Inflammatory macrophage treated with lipopolysaccharide for 1 hour (primary cell): ENCODE measurements at places on chromosomes 2 and 18.
A peak's percentile ranks its signal among the peaks of the same experiment; 100 is the strongest.

GRCh38 chr2:129011466-129012061, 692.9 kb upstream of the HS6ST1 start:
- DNase-seq, result no peak

- no peak for DNase-seq
Measured at GRCh38 chr2:230430957-230431910, 15.2 kb downstream of the SP100 start.

- DNase-seq, result no peak
Measured at GRCh38 chr2:33984131-33984530, 385.0 kb upstream of the FAM98A start.

DNA sequence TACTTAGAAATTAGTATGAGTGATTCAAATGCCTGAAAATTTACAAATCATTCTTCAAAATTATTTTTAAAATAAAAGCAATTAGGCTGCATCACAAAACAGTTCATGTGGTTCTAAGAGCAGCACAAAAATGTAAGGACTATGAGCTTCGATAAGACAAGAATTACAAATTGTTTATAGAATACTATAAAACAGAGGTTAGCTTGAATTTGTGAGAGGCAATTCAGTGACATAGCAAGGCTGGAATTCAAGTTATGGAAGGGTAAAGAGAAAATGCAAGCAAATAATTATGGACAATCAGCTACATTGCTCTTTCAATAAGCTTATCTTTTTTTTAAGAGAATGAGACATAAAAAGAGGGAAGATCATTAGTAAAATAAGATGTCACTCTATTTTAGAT, 7.1 kb upstream of the XIRP2 start:
- no peak for DNase-seq

DNA sequence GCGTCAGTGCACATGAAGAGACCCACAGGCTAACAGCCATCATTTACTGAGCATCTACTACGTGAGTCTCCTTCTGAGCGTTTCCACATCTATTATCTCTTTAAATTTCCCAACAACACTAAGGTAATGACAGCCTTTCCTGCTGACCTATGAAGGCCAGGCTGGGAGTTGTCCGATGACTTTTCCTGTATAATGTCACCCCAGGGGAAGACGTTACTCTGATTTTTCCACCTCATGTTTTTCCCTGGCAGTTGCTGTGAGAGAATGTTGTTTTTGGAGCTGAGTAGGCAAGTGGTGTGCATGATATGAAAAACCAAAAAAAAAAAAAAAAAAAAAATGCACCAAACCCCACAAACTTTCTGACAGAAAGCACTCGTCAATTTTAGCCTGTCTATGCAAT, 207.6 kb downstream of the SLC8A1 start:
- DNase-seq, result no peak

GRCh38 chr18:73805991-73806390, 341.6 kb downstream of the FBXO15 start:
- DNase-seq, result no peak

DNA sequence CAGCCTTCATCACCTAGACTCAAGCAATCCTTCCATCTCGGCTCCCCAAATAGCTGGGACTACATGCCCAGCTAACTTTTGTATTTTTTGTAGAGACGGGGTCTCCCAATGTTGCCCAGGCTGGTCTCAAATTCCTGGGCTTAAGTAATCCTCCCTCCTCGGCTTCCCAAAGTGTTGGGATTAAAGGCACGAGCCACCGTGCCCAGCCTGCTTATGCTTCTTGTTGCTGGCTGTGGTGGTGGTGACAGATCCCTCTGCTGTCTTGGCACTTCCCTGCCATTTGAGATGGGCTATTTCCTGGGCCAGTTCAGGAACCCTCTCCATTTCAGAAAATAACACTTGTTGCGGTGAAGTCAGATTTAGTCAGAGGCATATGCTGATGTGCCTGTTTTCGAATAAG, 28.8 kb downstream of the GATA6 start:
- DNase-seq, result no peak

GRCh38 chr18:7201096-7201495, 29.8 kb upstream of the LRRC30 start:
- no peak for DNase-seq

GRCh38 chr18:31685097-31686082, 1.0 kb upstream of the B4GALT6 start:
- peak; percentile 75 for DNase-seq

DNA sequence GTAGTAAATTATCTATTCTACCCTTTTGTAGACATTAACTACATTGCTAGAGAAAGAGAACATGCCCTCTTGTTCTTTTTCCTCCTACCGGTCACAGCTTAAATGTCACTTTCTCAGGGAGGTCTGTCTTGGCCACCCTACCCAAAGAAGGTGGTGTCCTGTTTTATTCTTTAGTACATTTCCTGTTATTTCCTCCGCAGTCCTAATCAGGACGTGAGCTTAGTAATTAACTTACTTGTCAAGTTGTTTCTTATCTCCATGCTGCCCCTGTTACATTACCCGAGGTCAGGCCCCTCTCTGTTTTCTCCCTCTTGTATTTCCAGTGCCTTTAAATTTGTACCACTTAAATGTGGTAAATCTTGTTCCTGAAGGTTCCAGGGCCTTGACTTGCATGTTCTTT, 73.7 kb upstream of the RMDN2 start:
- DNase-seq, result no peak

DNA sequence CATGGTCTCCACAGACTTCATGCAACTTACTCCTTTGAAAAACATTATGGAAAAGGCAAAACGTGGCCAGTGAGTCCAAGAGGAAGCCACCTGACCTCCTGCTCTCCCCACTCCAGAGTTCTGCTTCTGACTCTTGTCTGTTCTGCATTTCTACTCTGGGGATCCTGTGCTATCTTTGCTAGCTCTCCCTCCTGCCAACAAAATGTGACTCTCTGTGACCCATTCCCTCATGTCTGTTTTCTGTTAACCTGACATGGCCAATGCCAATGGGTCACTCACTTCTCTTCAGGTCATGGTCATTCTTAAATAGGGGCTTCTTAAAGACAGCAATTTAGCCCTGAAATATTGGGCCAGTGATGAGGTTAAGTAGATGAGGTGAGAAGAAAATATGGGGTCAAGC, 210.3 kb downstream of the CDH20 start:
- no peak for DNase-seq

GRCh38 chr2:127576433-127577207, 41.1 kb downstream of the MYO7B start:
- DNase-seq, result no peak

- DNase-seq, result no peak
Measured at GRCh38 chr2:196288006-196288538, 116.7 kb upstream of the STK17B start.

- no peak for DNase-seq
Measured at GRCh38 chr2:211946960-211947359, 591.6 kb downstream of the ERBB4 start.

DNA sequence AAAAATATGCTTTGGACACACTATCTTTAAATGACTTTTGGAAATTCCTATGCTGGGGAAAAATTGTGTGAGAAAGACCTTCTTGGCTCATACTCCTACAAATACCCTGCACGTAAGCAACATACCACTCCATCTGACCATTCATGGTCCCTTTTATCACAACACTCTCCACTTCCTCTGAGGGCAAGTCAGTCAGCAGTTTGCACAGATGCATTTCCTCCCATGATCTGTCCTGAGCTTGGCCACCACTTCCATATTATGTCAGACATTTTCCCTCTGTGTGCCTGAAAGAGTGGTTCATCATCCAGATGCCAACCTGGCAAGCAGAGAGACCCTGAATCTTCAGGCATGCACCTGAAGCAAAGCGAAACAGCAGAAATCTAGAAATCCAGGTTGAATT, 16.1 kb upstream of the REG3G start:
- DNase-seq, result no peak

DNA sequence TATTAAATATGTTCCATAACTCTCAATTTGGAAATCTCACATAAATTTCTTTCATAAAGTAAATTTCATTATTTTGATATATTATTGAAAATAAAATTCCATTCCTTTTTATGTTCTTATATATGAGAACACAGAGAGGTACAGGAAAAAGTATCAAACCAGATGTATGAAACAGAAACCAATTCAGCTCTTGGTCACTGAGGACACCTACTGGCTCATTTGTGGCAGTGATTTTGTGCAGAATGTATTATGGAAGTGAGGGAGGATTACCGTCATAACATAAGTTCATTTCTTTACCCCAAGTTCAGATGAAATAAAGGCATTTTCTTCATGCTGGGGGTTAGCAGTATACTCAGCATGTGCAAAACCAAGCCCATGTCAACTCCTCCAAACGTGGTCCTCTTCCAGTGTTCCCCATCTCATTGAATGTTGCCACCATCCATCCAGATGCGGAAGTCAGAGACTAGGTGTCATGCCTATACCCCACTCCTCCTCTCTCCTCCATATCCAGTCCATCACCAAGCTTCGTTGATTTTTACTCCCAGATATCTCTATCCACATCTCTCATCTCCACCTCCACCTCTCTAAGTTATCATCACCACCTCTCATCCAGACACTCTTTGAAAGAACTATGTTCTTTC, 41.7 kb upstream of the MALL start:
- DNase-seq, result peak; percentile 74

GRCh38 chr2:210421916-210422315, 54.6 kb downstream of the LANCL1 start:
- DNase-seq, result no peak

- no peak for DNase-seq
Measured at GRCh38 chr2:207913772-207914358, 111.5 kb downstream of the PLEKHM3 start.

GRCh38 chr2:148721991-148722777, 77.6 kb downstream of the EPC2 start:
- DNase-seq, result no peak

- DNase-seq, result no peak
Measured at GRCh38 chr2:25049422-25049821, 7.5 kb downstream of the EFR3B start.

GRCh38 chr2:109407276-109408042, 206.3 kb downstream of the SEPTIN10 start:
- no peak for DNase-seq
